ENCODE measurements at places on chromosomes 7 and 10.
A peak's percentile ranks its signal among the peaks of the same experiment; 100 is the strongest.

GRCh38 chr10:28571265-28571664 is 38.3 kb downstream of the WAC start:
- DNase-seq, result no peak

DNA sequence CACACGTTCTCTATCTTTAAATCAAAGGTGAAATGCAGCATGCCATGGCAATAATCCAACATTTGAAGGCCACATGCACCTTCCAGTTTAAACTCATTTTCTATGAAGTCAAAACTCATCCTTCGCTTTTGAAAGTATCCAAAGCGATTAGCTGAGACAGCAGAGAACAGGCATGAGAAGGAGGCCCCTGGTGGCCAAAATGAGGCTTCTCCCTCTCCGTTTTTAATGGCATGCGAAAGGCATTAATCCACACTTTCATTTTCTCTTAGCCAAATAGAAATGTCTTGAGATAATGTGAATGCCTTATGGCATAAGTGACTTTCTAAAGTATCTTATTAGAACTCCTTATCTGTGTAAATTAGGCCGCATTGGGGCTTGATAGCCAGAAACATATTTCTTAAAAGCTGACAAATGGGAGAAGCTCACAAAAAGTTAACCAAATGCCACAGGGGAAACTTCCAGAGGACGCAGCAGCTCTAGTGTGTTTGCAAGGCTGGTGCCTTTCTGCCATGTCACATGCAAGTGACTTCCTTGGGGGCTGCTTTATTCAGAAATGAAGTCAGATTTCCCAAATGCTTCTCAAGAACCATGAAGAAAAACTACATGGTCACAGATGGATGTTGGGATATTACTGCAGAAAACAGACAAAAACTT is 1189.6 kb downstream of the SORCS1 start:
- no peak for DNase-seq

- DNase-seq, result no peak
Measured at GRCh38 chr7:30321089-30321881, 36.9 kb downstream of the ZNRF2 start.

DNA sequence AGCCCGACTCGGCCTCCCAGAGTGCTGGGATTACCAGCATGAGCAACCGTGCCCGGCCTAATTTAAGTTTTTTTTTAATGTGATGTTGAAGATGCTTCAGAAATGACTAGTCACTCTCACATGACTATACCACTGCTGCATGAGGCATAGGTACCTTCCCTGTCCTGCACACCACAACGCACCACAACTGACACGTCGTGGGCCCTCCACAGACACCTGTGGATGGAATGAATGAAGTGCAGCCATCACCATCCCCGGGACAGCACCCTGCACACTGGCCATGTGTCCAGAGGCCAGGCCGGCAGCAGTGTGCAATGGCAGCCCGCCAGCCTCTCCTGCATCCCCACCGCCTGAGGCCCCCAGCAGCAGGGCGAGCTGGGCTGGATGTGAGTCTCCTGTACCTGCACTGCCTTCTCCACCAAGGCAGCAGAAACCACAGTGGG is 55.1 kb downstream of the VOPP1 start:
- DNase-seq, result no peak

GRCh38 chr10:43128958-43129706 is 9.1 kb upstream of the CSGALNACT2 start:
- peak; percentile 94 for DNase-seq

DNA sequence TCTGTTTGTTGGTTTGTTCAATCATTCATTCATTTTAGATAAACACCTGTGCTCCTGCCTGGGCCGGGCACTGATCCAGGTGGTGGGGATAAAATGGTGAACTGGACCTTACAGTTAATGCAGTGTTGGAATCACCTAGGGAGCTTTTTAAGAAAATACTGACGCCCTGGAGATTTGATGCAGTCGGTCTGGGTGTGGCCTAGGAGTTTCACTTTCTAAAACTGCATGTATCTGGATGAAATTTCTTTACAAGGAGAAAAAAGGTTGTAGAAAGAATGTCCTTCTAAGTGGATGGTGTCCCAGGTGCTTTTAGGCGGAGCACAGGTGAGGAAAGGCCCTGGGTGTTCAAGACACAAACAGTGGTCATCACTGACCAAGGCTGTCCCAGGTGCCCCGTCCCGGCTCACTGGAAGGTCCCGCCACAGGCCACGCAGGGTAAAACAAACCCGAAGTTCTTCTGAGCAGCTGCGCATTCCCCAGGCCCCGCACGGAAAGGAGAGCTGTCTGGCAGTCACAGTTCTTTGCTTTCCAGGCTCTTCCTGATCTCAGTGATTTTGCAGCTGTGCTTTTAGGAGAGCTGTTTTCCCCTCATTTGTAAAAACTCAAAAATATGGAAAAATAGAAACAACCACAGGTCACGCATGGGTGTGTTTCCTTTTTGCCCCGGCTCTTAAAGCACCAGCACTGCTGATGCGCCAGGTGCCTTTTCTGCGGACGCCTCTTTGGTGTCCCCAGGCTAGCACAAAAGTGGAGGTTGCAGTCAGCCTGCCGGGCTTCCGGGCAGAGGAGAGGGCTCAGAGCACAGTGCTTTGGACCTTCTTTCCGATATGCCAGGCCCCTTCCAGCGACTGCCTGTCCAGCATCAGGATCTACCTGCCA is 161.9 kb downstream of the GRK5 start:
- DNase-seq, result no peak

GRCh38 chr7:28389504-28390395 is 22.6 kb upstream of the CREB5 start:
- DNase-seq, result peak; percentile 76
